Right atrium auricular region (tissue), 2 donors: ENCODE measurements at places on chromosomes 3 and 15. TPM values are rescaled to one million over a fixed set of nuclear protein-coding genes. Genes with fewer than 3 reads are reported as not detected.
A peak's percentile ranks its signal among the peaks of the same experiment; 100 is the strongest.

DNA sequence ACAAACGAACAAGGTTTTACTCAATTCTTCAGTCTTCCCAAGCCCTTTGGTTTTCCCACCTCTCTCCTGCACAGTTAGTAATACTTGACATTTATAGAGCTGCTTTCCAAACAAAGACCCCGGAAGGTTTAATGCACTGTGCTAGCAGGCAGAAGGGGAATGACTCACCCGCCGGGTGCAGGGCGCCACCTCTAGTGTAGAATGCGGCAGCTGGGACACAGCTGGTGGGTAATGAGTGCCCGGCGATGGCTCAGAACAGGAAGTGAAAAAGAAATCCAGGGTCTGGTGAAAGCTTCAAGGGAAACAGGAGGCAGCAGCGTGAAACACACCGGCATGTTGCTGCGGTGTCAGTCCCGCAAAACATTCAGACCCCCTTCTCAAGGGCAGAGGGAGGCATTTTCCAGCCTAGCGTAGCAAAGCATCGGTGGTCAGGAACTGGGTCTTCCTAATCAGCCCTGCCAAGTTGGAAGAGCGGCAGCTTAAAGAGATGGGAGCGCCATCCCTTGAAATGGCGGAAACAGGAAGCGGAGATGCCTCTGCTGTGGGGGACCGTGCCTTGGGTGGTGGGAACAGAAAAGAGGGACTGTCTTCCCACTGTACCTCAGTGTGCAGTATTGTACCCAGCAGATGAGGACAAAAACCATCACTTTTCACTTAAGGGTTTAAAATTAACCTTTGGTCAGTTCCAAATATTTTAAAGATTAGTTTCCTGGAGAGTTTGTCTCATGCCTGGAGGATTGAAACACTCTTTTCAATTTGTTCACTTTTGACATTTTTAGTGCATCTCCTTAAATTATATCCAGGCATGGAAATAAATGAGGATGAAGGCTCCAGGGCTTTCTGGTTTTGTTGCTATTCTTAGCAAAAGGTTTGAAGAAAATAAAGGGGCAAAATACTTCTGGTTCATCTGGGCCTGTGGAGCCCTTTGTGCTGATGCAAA is 160.7 kb upstream of the MCTP2 start:
- no peak overlapping the region for H3K27ac ChIP-seq
- H3K4me3 ChIP-seq: no peak overlapping the region
- no peaks in the 10 kb centered on the region for H3K27me3 ChIP-seq
- DNase-seq: no peak

GRCh38 chr3:154931484-154931883 is 148.6 kb upstream of the MME start:
- no peaks in the 10 kb centered on the region for H3K27me3 ChIP-seq
- H3K4me1 ChIP-seq: no peaks in the 10 kb centered on the region
- no peak overlapping the region for H3K4me3 ChIP-seq
- H3K27ac ChIP-seq: no peak overlapping the region
- no peaks in the 10 kb centered on the region for H3K36me3 ChIP-seq

- H3K36me3 ChIP-seq: no peaks in the 10 kb centered on the region
- H3K4me1 ChIP-seq: no peaks in the 10 kb centered on the region
- no peaks in the 10 kb centered on the region for H3K27me3 ChIP-seq
- H3K4me3 ChIP-seq: no peak overlapping the region
- H3K27ac ChIP-seq: no peak overlapping the region
These were observed 27.0 kb downstream of the PSTPIP1 start for GRCh38 chr15:77021803-77022381.

- no peaks in the 10 kb centered on the region for H3K36me3 ChIP-seq
- H3K4me1 ChIP-seq: no peaks in the 10 kb centered on the region
- DNase-seq: no peak
- H3K27me3 ChIP-seq: no peaks in the 10 kb centered on the region
- H3K27ac ChIP-seq: no peak overlapping the region
These were observed 2.5 kb downstream of the PIK3CA start for GRCh38 chr3:179150610-179151009.

DNA sequence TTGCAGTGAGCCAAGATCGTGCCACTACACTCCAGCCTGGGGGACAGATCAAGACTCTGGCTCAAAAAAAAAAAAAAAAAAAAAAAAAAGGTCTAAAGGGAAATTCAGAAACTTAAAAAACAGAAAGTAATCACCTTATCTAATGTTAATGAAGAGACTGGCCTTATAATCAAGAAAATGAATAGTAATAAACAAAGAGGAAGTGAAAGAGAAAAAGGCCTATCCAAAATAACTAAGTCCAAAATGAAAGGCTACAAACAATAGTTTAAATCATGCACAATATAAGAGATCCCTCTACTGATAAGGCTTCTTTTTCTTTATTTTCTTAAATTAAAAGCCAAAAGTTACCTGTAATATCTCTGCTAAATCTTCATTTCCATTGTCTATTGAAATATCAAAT is 37.1 kb upstream of the HDC start:
- peaks cover 38% of the 10 kb centered on the region for H3K36me3 ChIP-seq
- DNase-seq: no peak
- no peak overlapping the region for H3K4me3 ChIP-seq
- H3K4me1 ChIP-seq: no peaks in the 10 kb centered on the region
- H3K27me3 ChIP-seq: no peaks in the 10 kb centered on the region
- no peak overlapping the region for H3K27ac ChIP-seq

DNA sequence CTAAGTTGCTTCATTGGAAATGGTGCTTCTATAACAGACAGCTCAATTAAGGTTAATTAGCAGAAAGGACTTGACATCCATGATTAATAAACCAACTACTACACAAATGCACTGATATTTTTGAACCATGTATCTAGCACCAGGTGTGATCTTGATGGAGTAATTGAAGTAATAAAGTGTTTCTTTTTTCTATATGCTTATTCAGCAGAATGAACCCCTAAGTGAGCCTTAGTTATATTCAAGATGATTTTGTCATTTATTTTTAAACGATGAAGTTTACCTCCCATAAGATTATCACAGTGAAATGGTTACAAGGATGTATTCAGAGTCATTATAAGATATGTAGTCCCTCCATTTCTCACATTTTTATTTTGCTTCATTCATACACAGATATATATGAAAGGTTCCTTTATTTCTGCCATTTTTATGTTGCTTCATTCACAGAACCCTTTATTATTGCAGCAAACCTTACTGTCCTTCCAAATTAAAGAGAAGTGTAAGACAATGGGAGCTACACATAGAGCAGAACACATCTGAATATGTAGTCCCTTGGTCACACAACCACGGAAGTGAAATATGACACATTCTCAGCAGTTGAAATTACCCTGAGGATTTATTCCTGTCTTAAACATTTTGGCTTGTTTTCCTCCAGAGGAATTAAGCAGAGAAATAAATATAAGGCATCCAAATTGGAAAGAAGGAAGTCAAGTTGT is 295.0 kb downstream of the RAP2B start:
- no peaks in the 10 kb centered on the region for H3K27me3 ChIP-seq
- no peaks in the 10 kb centered on the region for H3K4me1 ChIP-seq
- H3K36me3 ChIP-seq: no peaks in the 10 kb centered on the region
- no peak overlapping the region for H3K4me3 ChIP-seq

GRCh38 chr3:63477494-63478129 is 174.9 kb upstream of the SNTN start:
- no peak overlapping the region for H3K4me3 ChIP-seq
- no peaks in the 10 kb centered on the region for H3K4me1 ChIP-seq
- no peaks in the 10 kb centered on the region for H3K36me3 ChIP-seq
- H3K27ac ChIP-seq: no peak overlapping the region

DNA sequence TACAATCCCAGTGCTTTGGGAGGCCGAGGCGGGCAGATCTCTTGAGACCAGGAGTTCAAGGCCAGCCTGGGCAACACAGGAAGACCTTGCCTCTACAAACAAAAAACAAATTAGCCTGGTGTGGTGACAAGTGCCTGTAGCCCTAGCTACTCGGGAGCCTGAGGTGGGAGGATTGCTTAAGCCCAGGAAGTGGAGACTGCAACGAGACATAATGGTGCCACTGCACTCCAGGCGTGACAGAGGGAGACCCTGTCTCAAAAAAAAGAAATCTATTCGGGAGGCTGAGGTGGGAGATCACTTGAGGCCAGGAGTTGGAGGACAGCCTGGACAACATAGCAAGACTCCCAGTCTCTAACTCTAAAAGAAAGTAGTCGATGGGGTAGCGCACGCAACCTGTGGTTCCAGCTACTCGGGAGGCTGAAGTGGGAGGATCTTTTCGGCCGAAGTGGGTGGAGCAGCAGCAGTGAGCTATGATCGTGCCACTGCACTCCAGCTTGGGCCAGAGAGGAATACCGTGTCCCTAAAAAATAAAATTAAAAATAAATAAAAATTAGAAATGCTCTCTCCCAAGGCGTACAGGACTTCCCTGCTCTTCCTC is 775 bp downstream of the C3orf33 start:
- H3K27ac ChIP-seq: peak overlapping the region; percentile 93
- peak; percentile 60 for DNase-seq
- H3K36me3 ChIP-seq: no peaks in the 10 kb centered on the region
- H3K4me3 ChIP-seq: peak overlapping the region; percentile 85

DNA sequence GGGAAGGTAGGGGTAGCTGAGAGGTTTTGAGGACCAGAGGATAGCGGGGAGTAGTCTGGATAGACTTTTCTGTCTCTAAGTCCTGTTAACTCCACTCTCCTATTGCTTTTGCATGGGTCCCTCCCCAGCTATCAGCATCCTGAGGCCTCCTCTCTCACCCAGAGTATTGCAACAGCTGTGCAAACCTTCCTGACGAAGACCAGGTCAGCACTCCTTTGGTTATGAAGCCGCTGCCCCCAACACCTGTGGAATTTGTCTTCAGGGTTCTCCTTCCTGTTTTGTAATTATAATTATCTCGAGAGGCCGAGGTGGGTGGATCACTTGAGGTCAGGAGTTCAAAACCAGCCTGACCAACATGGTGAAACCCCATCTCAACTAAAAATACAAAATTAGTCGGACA is 24.8 kb downstream of the TYRO3 start:
- no peaks in the 10 kb centered on the region for H3K36me3 ChIP-seq
- H3K27ac ChIP-seq: no peak overlapping the region
- no peaks in the 10 kb centered on the region for H3K27me3 ChIP-seq
- no peak overlapping the region for H3K4me3 ChIP-seq

ECE2 gene
- 1.6 TPM for total RNA-seq

DNA sequence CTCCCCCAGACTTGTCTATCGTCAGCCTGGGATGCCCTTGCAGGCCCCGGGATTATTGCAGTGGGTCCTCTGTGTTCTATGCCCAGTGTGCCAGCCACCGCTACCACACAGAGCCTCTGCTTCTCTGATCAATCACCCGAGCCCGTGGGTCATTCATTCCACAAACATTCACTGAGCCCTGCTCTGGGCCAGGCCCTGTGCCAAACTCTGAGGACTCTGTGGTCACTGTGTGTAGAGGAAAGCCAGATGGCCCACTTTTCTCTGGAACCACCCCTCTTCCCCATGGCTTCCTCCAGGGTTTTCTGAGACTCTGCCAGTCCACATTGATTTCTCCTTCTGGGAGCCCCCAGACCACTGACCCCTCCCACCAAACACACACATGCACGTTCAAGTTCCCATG is 55.5 kb downstream of the BSN start:
- no peaks in the 10 kb centered on the region for H3K4me1 ChIP-seq
- no peak for DNase-seq
- no peak overlapping the region for H3K4me3 ChIP-seq
- H3K27me3 ChIP-seq: no peaks in the 10 kb centered on the region

- peaks cover 22% of the 10 kb centered on the region for H3K4me1 ChIP-seq
- H3K36me3 ChIP-seq: no peaks in the 10 kb centered on the region
- H3K4me3 ChIP-seq: no peak overlapping the region
- no peaks in the 10 kb centered on the region for H3K27me3 ChIP-seq
- no peak overlapping the region for H3K27ac ChIP-seq
These were observed 11.0 kb downstream of the SPTBN5 start for GRCh38 chr15:41882689-41883483.

- H3K27ac ChIP-seq: no peak within 1 kb of the TSS
- H3K27me3 ChIP-seq: peaks cover 11% of the 10 kb centered on the region
- DNase-seq: no peak
- no peaks in the 10 kb centered on the region for H3K36me3 ChIP-seq
- H3K4me1 ChIP-seq: no peaks in the 10 kb centered on the region
- peak within 1 kb of the TSS; percentile 29 for H3K4me3 ChIP-seq
These were observed at the start of gene ANKRD63 for GRCh38 chr15:40282869-40283614. ANKRD63 (minus strand) TSS chr15:40283064; CDS start chr15:40282586, 478 bp downstream.

GRCh38 chr3:152357587-152357986 is 88.9 kb downstream of the MBNL1 start:
- H3K27me3 ChIP-seq: no peaks in the 10 kb centered on the region
- no peak overlapping the region for H3K4me3 ChIP-seq
- no peaks in the 10 kb centered on the region for H3K4me1 ChIP-seq
- no peak for DNase-seq
- no peak overlapping the region for H3K27ac ChIP-seq

ROPN1 gene
- total RNA-seq: not detected

DNA sequence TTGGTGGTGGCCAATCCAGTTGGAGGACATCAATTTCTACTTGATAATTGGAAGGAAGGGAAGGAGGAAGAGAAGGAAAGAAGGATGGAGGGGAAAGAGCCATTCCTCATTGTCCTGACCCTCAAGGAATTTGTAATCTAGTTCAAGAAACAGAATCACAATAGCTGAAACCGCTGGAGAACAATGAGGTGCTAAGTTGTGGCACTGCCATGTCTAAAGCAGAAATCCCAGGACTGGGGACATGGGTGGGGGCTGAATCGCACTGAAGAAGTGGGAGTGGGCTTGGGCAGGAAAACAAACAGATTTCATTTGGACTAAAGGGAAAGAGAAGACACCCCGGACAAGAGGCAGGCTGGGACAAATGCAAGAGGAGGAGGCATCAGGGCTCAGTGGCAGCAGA is 183.6 kb downstream of the UACA start:
- no peaks in the 10 kb centered on the region for H3K36me3 ChIP-seq
- H3K27me3 ChIP-seq: no peaks in the 10 kb centered on the region
- H3K4me1 ChIP-seq: no peaks in the 10 kb centered on the region
- no peak for DNase-seq
- no peak overlapping the region for H3K27ac ChIP-seq

DNA sequence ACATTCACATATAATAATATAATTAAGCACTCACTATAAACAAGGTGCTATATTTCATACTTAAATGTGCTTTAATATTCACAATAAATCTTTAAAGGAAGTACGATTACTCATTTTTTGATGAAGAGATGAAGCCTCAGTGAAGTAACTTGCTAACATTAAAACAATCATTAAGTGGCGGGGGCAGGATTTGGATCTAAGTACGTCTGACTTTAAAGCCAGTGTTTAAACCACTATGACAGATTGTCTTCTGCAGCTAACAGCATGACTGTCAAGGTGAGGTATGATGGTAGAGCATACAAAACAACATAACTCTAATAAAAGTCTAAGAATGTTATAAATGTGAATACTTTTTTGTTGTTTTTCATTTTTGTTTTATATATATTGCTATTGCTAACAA is 862.1 kb downstream of the ROBO1 start:
- DNase-seq: no peak
- no peaks in the 10 kb centered on the region for H3K36me3 ChIP-seq
- no peak overlapping the region for H3K4me3 ChIP-seq
- H3K27me3 ChIP-seq: no peaks in the 10 kb centered on the region
- H3K4me1 ChIP-seq: no peaks in the 10 kb centered on the region

GRCh38 chr15:75844629-75845335 is 1.5 kb downstream of the UBE2Q2 start:
- H3K36me3 ChIP-seq: no peaks in the 10 kb centered on the region
- peak overlapping the region; percentile 89 for H3K27ac ChIP-seq
- no peaks in the 10 kb centered on the region for H3K27me3 ChIP-seq
- no peaks in the 10 kb centered on the region for H3K4me1 ChIP-seq
- peak overlapping the region; percentile 87 for H3K4me3 ChIP-seq
- DNase-seq: no peak

ST8SIA2 gene
- total RNA-seq: 0.37 TPM

CYP1A1 gene
- not detected for total RNA-seq

GRCh38 chr15:29887721-29888120 is 65.5 kb upstream of the TJP1 start:
- H3K27ac ChIP-seq: peak overlapping the region; percentile 50
- peaks cover 34% of the 10 kb centered on the region for H3K4me1 ChIP-seq
- no peaks in the 10 kb centered on the region for H3K36me3 ChIP-seq
- H3K27me3 ChIP-seq: no peaks in the 10 kb centered on the region
- no peak overlapping the region for H3K4me3 ChIP-seq
- DNase-seq: no peak
